Hindlimb muscle (tissue), 1 donor: ENCODE measurements at places on chromosomes 13 and 19.

DNA sequence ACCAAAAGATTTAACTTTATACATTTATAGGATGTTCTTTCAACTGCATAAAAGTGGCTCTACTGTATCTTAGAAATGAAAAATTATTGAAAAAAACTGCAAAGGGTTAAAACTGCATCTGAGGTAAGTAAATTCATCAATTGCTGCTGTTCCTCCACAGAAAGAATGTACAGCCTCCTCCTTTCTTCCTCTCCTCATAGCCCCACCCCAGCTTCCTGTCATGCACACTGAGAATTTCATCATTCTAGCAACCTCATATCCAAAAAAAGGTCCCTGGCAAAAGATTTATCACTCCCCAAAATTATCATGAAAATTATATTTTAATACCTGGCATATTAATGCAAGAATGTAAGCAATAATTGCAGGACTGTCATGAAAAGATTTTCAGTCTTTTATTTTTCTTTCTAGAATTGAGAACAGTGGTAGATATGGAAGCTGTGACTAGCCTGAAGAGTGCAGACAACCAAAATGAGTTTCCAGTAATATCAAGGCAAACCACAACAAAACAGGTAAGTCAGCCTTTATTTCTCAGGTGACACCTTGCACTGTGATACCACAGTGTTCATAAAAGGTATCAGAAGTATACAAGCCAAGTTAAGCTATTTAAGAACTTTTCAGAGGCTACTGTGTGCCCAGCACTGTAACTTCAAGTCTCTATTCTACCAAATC lies 110.8 kb downstream of the SUCLA2 start:
- DNase-seq = no peak

GRCh38 chr19:41407271-41407670 lies 9.7 kb downstream of the BCKDHA start:
- DNase-seq = no peak

GRCh38 chr13:24176351-24177101 lies 16.0 kb downstream of the SPATA13 start:
- no peak for DNase-seq

DNA sequence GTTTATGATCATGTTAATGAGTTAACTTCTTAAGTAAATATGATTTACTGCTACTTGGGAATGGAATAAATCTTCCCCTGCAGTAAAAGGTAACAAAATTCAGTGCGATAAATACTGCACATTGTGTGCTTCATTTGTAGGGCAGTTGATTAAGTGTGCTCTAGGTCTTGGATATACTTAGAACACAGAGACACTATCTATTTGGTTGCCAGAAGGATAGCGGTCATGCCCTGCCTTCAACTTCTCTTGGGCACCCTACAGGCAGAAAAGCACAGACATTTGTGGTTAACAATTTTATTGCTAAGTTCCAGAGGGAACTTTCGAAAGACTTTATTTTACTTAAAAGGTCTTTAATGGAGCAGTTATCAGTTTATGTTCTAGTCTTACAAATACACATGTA lies 605.8 kb downstream of the PCDH9 start:
- DNase-seq = no peak

DNA sequence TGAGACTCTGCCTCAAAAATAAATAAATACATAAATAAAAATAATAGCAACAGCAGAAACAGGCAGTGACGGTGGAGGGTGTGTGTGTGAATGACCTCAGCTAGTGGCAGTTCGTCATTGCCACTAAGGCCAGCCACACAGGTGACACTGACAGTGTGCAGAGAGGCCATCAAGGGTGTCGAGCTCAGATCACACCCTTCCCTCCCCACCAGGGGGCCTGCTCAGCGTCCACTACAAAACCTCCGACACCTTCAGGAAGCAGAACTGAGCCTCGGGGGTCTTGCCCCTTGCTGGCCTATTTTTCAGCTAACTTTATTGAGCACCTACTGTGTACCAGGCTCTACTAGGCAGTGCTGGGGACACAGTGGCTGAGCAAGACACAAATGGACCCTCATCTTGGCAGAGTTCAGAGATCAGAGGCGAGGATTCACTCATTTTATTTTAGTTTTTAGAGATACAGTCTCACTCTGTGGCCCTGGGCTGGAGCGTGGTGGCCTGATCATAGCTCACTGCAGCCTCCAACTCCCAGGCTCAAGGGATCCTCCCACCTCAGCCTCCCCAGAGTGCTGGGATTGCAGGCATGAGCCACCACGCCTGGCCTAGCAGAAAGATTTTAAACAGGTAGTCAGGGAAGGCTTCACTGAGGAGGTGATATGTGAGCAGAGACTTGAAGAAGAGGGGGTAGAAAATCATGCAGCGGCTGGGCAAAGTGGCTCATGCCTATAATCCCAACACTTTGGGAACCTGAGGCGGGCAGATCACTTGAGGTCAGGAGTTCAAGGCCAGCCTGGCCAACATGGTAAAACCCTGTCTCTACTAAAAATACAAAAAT lies 30.3 kb upstream of the SEMA6B start:
- DNase-seq = no peak

DNA sequence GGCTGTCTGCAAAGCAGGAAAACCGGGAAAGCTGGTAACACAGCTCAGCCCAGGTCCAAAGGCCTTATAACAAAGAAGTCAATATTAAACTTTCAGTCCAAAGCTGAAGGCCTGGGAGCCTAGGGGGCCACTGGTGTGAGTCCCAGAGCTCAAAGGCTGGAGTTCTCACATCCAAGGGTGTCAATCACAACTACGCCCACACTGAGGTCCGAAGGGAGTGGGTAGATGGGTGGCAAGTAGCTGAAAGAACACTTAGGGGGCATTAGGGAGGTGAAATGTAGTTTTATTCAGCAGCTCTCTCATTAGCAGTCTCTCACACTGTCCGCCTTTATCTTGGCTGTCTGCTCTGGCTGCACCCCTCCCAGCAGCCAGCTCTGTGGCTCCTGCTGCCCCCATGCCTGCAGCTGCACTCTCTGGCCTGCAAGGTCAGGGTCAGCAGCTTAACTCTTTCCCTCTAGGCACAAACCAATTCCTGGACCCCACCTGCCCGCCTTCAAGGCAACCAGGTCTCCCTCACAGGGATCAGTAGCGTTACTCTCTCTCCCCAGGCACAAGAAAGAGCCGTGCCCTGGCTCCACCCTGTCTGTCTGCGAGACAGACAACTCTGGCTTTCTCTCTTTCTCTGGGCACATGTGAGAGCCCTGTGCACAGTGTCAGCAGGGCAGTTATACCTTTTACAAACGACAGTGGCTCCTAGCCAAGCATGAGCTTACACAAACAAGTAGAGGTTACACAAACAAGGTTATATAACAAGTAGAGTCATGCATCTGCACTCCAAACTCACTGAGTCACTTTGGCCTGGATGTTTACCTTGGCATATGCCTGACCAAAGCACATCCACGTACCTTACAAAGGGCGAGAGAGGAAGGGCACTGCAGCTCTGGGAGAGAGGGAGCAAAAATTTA lies 249.4 kb upstream of the PCDH20 start:
- DNase-seq = no peak

DNA sequence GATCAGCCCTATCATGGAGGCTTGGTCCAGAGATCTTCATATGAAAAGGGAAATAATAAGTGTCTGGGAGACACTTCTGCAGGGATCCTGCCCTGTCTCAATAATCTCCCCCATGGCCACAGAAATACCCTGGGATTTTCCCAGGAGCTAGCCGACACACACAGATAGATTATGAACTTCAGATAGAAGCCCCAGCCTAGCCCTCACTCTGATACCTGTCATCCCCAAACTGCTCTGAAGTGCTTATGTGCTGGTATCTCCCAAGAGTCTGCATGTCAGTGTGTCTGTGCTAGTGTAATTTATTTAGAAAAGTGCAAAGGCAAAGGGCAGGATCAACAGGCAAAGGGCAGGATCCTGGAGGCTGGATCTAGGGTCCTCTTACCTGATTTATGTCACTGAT lies 38.7 kb upstream of the ZNF766 start:
- no peak for DNase-seq

- DNase-seq = no peak
Measured at GRCh38 chr13:34361560-34361959, 543.6 kb downstream of the RFC3 start.

GRCh38 chr13:88217883-88218282 lies 546.7 kb downstream of the SLITRK5 start:
- DNase-seq = no peak

GRCh38 chr19:19185853-19186740 lies 5.9 kb downstream of the BORCS8 start:
- DNase-seq = no peak

DNA sequence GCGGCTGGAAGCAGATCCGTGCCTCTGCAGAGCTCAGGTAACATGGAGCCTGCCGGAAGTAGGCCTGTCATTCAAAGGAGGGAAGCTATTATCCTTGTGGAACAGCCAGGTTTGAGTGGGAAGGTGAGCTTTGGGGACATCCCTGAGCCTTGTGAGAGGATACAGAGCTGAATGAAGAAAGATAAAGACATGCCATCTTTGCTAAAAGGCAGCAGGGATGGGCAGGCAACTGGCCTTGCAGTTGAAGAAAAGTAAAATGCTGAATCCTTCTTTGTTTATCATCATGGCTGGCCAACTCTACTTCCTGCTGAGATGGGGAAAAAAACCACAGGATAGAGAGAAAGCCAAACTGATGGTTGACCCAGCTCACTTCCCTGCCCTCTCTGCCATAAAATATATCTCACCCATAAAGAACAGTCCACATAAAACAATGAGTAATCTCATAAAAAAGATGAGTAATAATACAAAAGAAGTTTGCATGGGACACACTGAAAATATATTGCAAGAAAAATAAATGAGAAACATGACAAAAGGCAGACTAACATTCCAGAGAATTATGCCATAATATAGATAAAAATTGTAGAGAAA lies 226.3 kb downstream of the DLEU7 start:
- no peak for DNase-seq

GRCh38 chr13:52345048-52345447 lies 60.9 kb downstream of the THSD1 start:
- no peak for DNase-seq

GRCh38 chr13:42524487-42525034 lies 49.4 kb upstream of the TNFSF11 start:
- DNase-seq = no peak

- DNase-seq = no peak
Measured at GRCh38 chr19:14497228-14497921, 1.4 kb upstream of the GIPC1 start.

DNA sequence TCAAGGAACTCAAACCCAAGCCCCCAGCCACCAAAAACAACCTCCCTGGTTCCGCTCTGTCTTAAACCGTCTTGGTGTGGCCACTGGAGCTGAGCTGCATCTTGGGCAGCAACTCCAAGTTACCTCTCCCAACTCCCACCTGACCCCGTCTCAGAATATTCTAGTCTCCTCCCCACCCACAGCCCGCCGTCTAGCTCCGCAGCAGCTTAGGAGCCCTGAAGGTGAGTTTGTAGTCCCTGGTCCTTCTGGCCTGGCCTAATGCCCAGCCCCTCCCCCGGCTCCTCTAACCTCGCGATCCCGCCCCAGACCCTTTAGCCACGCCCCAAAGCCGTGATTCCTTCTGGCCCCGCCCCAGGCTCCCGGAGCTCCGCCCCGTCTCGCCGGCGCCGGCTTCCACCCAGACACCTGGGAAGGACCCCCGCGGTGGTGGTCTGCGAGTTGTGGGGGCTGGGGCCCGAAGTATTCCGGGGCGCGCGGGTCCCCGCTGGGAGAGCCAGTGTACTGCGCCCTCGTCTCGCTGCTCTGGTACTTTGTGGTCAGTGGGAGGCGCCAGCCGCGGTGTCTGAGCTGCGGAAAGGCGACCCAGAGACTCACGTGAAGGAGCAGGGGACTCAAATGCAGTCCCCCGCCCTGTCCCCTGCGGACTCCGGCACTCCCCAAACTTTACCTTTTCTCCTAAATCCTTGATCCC lies 2.5 kb upstream of the LHB start:
- DNase-seq = no peak

GRCh38 chr13:26022538-26023292 lies 29.1 kb downstream of the SHISA2 start:
- DNase-seq = no peak

- no peak for DNase-seq
Measured at GRCh38 chr13:74084375-74084935, 49.7 kb downstream of the KLF12 start.

DNA sequence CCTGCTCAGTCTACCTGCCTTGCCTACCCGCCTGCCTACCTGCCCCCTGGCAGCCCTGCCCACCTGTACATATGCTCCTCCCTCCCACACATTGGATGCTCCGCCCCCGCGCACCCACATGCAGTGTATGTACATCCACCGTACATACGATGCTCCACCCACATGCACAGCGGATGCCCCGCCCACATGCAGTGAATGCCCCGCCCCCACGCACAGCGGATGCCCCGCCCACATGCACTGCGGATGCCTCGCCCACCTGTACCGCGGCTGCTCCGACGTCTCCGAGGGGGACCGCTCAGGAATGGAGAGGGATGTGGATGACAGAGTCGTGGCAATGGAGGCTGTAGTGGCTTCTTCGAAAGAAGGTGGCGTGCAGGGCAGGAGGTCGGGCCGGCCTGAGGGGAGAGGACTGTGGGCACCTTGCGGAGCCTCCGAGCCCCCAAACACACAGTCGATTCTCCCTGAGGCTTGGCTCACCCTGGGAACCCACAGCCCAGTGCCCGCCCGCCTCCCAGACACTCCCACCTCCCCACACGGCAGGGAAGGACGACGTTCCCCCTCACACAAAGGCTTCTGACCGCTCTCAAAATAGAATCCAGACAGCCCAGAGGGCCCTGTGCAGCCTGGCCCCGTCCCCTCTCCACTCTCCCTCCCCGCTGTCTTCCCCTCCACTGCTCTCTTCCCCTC lies 16.5 kb upstream of the CACTIN start:
- no peak for DNase-seq

GRCh38 chr19:5254543-5254942 lies 86.1 kb downstream of the PTPRS start:
- DNase-seq = no peak

- no peak for DNase-seq
Measured at GRCh38 chr13:74751739-74752138, 617.5 kb upstream of the KLF12 start.

GRCh38 chr13:70959035-70959775 lies 851.0 kb upstream of the KLHL1 start:
- DNase-seq = no peak

GRCh38 chr19:10004617-10005016 lies 5.7 kb downstream of the COL5A3 start:
- DNase-seq = no peak

DNA sequence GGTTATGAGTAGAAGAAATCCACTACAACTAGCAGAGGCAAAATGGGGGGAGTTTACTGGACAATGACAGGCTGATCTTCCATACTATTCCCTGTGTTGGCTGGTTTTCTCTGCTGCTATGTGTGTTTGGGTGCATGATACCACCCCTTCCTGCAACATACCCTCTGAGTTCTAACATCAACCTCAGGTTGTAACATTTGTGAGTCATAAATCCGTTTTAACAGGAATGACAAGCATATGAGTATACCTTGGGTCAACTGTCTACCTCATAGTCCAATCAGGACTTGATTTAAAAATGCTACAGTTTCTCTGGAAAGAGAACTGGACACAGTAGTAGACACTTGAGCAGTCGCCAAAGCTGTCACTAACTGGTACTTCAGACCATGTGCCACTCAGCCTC lies 422.9 kb downstream of the KCTD12 start:
- no peak for DNase-seq

DNA sequence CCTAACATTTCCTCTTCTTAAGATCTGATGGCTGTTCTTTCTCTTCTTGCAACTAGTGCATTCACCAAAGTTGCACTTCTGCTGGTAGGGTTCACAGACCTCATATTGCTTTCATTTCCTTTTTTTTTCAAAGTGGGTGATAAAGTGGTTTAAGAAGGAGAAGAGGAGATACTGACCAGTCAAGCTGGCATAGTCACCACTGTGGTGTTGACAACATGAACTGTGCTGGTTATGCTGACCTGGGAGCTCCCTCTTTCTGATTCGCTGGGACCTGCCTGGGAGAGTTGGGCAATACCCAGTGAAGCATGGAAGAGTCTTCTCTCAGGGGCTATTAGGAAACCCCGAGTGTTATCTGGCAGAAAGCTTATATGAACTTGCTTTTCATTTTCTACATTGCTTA lies 222.9 kb downstream of the SLITRK5 start:
- no peak for DNase-seq
